Urinary bladder (tissue), 4 donors: ENCODE measurements at places on chromosomes 4 and X.

GRCh38 chr4:185697488-185697887, 114.5 kb downstream of the SORBS2 start:
- no peak for DNase-seq

DNA sequence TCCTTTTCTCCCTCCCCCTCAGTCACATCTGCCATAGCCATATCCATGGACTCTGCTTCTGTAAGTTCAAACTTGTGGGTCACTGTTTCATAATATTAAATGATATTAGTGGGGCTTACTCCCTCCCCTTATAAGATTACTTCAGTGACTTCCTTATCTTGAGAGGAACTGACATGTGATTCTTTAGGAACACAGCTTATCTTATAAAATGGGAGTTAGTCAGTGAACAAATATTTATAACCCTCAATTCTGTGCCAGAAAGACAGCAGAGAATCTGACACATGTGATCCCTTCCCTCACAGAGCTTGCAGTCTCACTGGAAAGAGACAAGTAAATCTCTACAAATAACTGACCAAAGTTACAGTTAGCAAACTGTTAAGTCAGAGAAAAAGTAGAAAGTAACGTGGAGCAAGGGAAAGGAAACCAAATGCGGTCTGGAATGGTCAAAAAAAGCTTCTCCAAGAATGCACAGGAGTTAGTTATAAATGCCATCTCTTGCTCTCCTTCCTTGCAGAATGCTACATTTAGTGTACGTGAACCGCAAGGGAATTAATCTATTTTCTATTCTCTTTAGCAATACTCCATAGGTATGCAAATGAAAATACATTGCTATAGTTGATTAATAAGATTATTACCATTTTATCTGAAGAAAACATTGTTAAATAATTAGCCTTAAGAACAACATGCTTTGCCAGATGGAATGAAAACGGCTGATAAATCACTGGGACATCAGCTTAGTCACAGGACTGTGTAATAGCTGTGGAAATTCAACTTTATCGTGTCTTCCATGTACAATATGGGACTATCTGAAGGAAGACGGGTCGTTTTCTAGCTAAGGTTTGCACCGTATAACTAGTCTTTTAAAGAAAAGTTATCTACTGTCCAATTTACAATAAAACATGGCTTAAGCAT, 29.0 kb downstream of the SGMS2 start:
- no peak for DNase-seq

GRCh38 chrX:13620207-13620606, 32.7 kb upstream of the TCEANC start:
- no peak for DNase-seq

DNA sequence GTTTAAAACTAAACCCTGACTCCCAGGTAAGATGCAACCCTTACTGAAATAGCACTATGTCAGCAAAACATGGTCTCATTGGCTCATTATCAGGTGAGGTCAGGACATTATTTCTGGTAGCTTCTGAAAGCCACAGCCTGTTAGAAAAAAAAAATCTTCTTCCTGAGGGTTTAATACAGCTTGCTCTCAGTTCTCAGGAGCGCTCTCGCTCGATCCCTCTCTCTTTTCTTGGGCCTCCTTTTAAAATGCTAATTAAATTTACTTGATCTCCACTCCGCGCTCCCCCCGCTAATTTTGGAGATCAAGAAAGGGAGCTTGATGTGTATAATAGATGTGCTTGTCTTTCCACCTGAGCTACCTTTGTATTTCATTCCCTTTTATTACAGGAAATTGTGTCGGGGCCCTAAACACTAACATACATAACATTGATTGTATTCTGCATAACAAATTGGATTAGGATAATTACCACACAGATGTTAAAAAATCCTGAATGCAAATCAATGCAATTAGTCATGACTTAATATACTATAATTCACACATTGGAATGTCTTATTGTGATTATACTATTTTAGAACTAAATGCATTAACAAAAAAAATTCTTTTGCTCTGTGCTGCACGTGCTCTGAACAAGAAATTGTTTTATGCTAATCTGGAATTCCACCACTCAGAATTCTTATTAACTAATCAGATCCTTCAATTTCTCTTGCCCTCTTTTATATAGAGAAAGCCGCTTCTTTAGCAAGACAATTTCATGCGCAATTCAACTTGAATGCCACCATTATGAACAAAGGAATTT, 101.6 kb upstream of the TEX13D start:
- DNase-seq, result no peak

- no peak for DNase-seq
These were observed 89.2 kb upstream of the RAPGEF2 start for GRCh38 chr4:159013692-159014091.

GRCh38 chr4:8332038-8332857, 62.7 kb downstream of the HTRA3 start:
- DNase-seq, result no peak

GRCh38 chr4:99647071-99647470, 10.6 kb downstream of the C4orf54 start:
- DNase-seq, result no peak

DNA sequence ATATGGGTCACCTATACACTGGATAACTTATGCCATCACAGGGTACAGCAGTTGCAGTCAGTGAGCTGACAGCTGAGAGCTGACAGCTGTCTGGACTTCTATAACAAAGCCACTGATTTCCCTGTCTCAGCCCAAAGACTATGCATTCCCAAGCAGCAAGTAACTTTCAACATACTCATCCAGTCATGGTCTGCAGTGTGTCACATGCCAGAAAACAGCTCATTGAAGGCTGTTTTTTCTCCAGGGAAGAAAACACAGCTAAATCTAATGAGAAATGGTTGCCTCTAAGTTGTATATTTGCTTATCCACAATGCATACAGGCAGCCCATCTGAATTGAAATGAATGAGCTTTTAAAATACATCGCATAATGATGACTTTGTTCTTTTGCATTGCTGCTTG, 6.3 kb downstream of the KIAA1210 start:
- DNase-seq, result no peak

DNA sequence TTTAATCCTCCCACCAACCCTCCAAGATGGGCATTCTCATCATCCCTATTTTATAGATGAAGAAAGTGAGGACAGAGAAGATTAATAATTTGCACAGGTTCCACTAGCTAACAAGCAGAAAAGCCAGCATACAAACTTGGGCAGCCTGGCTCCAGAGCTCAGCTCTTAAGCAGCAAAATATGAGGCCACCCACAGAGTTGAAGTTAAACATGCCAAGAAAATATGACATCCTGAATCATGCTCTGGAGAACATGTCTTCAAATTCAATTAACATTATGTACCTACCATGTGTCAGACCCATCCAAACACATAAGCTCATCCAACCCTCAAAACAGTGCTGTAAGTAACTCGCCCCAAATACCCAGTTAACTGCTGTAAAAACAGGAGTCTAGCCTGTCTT, 33.9 kb downstream of the USP46 start:
- no peak for DNase-seq

DNA sequence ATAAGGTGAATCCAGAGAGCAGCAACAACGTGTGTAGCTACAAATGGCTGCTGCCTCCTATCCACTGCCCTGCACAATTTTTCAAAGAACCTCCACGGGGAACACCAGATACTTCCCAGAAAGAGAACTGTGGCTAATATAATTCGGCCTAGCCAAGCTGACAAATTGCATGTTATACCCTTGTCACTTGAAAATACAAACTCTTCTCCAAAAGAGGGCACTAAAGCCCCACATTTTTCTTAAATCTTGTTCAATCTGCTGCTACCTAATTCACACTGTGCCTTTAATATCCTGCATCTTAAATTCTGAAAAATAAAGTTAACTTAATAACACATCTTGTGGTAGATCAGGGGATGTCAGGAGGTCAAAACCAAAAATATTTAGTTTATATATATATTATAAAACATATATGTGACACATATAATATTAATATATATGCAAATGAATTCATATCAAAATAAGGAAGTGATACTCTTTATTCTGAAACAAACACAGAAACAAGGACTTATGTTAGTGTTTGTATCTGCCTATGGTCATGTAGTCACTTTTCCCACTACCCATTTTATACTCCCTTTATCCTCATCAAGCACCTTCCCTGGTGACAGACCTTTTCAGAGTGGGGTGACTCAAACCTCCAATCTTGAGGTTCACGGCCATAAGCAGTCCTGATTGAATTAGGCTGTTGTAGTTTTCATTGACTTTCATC, 24.1 kb downstream of the CT45A1 start:
- DNase-seq, result no peak

DNA sequence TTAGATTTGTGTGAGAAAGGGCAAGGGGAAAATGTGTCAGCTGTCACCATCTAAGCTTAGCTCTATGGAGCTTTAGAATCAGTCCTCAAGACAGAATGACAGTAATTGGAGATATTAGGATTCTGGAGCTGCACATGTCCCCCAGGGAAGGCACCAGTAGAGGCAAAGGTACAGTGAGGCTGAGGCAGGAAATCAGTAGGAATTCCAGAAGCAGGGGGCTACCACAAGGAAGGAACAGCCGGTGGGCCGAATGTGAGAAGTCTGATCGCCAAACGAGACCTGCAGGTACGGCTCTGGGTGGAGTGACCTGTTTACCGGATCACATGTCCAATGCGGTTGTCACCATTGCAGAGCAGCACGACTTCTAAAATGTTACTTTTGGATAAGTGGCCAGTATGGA, 52.6 kb downstream of the RNF150 start:
- no peak for DNase-seq

DNA sequence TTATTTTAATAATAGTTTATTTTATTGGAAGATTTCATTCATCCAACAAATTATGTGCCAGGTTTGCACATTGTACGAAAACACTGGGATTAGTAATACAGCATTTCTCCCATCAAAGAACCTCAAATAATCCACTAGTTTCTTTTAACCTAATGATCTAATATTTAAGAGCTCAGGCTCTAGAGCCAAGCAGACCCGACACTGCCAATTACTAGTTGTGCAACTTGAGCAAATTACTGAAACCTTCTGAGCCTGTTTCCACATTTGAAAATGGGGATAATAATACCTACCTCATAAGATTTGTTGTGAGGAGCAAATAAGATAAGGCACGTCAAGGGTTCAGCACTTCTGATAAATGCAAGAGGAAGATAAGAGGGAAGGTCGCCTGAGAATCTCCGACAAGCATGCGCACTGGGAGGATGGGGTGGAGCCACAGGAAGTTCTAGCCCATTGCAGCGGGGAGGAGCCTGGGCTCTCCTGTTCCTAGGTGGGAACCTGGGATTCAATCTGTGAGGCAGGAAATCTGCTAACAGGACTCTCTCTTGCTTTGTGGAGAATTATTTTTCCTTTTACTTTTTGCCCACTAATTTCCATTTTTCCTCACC, 141.5 kb upstream of the SMAD1 start:
- no peak for DNase-seq

DNA sequence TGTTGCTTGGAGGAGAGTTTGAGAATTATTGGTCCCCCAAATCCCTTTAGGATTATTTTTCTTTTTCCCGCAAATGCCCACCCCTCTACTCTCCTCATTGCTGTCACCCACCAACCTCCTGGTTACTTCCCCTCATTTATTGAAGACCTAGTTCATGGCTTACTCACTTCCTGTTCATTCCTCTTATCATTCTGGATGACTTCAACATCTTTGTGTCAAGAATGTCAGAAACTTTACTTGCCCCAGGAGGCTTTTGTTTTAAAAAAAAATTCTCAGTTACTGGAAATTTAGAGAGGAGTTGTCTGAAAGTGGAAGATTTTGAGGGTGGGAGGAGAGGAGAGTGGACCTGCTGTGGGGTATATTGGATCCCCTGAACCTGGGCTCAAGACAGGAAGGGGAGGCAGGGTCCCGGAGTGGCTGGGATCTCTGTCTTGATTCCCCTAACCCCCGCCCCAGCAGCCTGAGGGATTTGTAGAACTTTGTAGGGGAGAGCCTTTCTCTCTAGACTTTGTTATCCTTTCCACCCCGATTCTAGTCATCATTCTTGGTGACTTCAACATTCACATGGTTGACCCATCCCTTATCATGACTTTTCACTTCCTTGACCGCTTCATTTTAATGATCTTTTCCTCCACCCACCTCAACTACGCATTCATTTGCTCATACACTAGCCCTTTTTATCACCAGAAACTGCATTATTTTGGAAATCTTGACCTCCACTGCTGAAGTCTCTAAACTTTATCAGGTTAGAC, 69.9 kb upstream of the ESX1 start:
- DNase-seq, result no peak

DNA sequence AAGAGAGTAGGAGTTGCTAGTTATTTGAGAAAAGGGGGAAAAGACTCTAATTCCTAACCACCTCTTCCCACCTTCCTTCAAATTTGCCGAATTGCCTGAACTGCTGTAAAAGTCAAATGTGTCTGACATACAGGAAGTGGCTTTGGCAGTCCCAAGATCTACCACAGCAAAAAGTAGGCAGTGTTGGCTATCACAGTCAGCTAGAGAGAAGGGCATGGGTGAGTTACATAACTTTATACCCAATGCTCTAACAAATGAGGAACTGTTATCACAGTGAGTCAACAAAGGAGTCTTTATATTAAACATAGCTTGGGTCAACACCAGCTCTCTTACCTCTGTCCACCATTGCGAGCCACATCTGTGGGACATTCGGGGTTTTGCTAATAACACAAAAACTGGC, 2.4 kb upstream of the MBNL3 start:
- no peak for DNase-seq

- no peak for DNase-seq
These were observed 19.7 kb downstream of the TRIM2 start for GRCh38 chr4:153223930-153224329.

DNA sequence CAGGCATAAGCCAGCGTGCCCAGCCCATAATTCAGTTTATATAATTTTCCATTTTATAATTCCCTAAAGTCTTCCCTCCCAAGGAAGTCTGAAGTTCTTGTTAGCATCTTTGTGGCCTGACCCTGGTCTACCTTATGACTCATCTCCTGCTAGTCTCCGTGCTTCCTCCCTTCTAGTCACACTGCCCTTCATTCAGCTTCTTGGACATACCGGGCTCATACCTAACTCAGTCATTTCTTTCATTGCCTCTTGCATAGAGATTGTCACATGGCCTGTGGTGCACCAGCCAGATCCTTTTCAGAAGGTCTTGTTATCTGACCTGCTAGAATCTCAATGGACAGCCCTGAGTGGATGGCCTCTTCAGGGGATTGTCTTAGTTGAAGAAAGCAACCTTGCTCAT, 22.8 kb upstream of the MAML3 start:
- no peak for DNase-seq

- no peak for DNase-seq
These were observed 140.9 kb upstream of the ATP6AP2 start for GRCh38 chrX:40439625-40440532.

DNA sequence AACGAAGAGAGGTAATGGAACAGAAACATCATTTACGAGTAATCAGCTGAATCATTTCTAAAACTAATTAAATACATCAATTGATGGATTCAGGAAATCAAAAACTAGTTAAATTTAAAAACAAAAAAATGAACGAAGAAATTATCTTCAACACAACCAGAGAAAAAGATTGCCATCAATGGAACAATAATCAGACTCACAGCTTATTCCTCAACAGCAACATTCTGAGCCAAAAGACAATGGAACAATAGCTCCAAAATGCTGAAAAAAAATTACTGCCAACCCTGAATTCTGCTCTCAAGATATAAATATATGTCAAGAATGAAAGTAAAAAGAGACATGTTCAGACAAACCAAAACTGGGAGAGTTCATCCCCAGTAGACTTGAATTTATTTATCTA, 65.5 kb upstream of the KLF3 start:
- DNase-seq, result no peak
